PC-9 (cell line): ENCODE measurements at places on chromosomes 7 and 10.
A peak's percentile ranks its signal among the peaks of the same experiment; 100 is the strongest.

DNA sequence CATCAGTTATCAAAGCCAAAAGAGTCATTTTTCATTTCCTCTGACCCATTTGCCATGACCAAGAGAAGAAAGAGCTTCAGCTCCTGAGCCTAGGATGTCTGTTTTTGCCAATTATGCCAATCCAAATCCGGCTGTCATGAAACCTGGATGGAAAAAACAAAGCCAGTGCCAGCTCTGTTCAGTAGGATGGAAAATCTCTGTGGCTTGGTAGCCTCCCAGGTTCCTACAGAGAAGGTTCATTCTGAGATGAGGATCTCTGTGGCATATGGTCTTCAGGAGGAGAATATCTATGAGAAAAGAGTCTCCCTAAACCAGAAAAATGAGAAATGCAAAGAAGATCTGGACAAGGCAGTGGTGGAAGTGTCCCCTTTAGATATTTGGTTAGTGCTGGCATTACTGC, 475.4 kb downstream of the CNTNAP2 start:
- DNase-seq: no peak

DNA sequence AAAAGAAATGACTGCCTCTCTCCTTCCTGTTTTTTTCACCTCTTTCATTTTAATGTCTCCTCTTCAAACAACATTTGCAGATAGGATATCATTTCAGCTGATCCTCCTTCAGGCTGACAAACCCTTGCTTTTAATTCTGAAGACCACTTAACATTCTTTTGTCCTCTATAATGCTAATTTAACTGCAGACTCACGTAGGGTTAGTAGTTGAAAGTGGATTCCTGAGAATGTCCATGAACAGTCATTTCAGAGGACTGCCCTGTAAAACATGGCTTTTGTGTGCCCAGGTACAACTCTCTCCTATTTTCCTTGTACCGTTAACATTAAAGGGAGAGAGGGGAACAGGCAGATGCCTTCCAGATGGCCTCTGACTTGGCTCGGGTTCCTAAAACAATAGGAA, 524.4 kb downstream of the SDK1 start:
- DNase-seq: no peak

- peak; percentile 79 for DNase-seq
Observed at GRCh38 chr10:29857843-29858701, 201.3 kb downstream of the JCAD start.

DNA sequence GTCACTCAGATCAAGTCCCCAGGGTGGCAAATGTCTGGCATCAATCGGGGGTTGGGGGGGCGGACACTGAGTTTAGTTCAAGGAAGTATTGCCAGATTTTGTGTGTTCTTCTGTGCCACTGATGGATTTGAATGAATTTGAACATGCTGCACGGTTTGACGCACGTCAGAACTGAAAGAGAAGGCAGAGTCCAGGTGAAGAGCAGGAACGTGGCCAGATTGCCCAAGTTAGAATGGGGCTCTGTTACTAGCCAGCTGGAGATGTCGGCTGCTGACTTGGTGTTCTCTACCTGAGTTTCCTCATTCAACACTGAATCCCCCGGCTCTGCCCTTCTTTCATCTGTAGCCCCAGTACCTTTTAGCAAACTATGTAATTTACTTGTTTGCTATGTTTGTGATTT, 180.2 kb downstream of the PRKCQ start:
- no peak for DNase-seq

DNA sequence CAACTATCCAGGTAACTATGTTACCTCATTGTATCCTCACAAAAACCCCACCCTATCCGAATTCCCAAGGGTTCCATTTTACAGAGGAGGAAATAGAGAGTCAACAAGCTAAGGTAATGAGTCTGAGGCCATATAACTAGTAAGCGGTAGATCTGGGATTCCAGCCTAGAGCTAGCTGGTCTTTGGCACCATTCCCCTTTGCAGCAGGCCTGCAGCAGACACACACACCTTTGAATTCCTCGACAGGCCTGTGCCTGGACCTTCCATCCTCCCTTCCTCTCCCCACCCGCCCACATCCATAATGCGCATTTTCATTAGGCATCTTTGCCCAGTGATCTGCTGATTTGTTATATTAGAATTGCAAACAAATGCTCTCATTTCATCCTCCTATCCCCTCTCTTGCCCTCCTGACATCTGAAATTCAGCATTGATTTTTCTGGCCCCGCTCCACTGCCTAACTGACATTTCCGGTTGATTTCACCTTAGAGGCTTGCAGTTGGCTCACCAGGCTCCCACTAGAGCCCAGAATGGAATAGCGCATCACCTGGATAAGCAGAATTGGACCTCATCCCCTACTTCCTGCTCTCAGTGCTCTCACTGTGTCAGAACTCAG, 129.5 kb downstream of the PLXNA4 start:
- DNase-seq: no peak

DNA sequence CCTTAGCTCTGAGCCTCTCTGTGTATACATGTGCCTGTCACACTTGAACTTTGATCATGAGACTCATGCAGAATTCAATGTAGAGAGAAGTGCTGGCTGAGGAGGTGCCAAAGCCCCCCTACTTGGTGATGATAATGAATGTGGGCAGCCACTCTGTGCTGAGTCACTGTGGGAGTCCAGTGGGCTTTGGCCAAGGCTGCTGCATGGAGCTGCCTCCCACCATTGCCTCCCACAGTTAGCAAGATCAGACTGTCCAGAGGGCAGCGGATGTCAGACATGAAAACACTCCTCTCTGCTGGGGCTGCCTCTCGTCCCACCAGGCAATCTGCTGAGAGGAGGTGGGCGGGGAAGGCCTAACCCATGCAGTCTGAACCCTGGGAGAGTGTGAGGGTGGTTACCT, 180.3 kb downstream of the SH2D4B start:
- DNase-seq: no peak

DNA sequence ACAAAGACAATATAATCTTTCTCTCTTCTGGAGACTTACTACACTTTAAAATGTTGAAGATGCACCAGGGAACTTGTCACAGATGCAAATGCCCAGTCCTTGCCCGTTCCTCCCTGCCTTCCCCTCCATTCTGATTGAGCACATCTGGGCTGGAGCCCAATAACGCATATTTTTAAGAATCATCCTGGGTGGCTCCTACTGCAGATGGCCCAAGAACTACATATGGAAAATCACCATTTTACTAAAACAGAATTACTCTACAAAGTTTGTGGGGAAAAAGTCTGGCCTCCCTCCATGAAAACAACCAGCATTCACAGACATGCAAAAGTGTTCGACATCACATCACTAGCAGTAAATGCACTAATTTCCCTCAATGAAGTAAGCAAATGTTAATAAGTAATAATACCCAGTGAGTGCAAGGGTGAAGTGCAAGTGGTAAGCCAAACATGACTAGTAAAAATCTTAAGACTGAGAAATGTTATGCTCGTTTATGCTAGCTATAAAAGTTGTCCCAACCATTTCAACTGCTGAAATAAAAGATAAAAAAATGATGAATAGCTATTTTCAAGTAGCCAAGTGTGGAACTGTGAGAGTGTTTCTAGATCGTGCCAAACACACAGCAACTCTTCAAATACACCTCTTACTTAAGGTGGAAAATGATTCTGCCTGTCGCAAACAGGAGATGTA, 43.5 kb downstream of the TSPAN12 start:
- no peak for DNase-seq

DNA sequence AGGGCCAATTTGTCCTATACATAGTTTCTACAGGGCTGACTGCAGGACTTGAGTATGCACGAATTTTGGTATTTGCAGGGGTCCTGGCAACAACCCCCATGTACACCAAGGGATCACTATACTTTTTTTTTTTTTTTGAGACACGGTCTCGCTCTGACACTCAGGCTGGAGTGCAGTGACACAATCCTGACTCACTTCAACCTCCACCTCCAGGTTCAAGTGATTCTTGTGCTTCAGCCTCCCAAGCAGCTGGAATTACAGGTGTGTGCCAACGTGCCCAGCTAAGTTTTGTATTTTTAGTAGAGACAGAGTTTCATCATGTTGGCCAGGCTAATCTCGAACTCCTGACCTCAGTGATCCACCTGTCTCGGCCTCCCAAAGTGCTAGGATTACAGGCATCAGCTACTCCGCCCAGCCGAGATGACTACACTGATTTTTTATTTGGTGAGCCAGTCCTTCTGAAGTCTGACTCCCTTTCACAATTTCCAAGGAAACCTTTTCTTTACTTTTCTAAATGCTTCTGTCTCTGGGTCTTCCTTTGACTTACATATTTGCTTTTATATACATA, 19.8 kb downstream of the CFAP70 start:
- no peak for DNase-seq

DNA sequence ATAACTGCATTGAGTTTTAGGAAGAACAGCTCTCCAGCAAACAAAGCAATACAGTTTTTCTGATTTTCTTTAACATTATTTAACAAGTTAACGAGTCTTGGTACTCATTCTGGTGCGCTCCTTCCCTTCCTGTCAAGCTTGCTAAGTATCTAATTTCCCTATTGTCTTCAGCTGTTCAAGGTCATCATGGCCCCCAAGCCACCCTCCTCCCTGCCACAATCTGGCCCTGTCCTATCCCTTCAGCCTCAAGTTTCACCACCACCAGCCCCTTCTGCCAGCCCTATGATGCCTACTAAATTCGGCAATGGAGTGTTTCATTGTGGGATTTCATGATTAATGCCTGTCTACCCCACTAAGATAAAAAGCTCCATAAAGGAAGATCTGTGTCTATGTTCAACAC, 121.0 kb downstream of the SORCS1 start:
- no peak for DNase-seq

DNA sequence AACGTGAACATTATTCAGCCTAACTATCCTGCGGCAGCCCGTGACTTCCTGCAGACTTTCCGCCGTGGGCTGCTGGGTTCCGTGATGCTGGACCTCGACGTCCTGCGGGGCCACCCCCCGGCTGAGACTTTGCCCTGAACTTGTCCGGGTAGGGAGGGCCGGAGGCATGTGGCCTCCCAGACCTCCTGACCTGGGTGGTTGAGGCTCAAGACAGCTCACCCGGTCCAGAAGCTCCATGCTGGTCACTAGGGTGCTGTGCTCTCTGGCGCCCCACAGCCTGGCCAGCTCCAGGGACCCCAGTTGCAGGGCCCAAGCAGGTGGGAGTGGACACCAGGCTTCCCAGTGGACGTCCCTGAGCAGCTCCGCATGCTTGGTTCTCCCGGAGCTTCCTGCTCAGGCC, 4.4 kb downstream of the SPRN start:
- DNase-seq: no peak

GRCh38 chr10:48814933-48815332, 124.7 kb downstream of the LRRC18 start:
- no peak for DNase-seq

- no peak for DNase-seq
Observed at GRCh38 chr10:63206997-63207811, 74.1 kb downstream of the NRBF2 start.

- DNase-seq: no peak
Observed at GRCh38 chr7:28455486-28455885, 43.2 kb downstream of the CREB5 start.

- no peak for DNase-seq
Observed at GRCh38 chr7:25632616-25633015, 404.3 kb upstream of the NPVF start.

- DNase-seq: no peak
Observed at GRCh38 chr7:83613232-83613631, 35.7 kb downstream of the SEMA3E start.

GRCh38 chr10:50615658-50616057, 8.1 kb downstream of the SGMS1 start:
- no peak for DNase-seq

GRCh38 chr7:70500261-70500660, 631.7 kb upstream of the GALNT17 start:
- DNase-seq: no peak
